ENCODE measurements at places on chromosomes 6 and 20.

GRCh38 chr6:43219814-43220213 lies 9.5 kb downstream of the DNPH1 start:
- no peak for DNase-seq

GRCh38 chr6:107458672-107459282 lies 587 bp downstream of the PDSS2 start:
- no peak for DNase-seq

DNA sequence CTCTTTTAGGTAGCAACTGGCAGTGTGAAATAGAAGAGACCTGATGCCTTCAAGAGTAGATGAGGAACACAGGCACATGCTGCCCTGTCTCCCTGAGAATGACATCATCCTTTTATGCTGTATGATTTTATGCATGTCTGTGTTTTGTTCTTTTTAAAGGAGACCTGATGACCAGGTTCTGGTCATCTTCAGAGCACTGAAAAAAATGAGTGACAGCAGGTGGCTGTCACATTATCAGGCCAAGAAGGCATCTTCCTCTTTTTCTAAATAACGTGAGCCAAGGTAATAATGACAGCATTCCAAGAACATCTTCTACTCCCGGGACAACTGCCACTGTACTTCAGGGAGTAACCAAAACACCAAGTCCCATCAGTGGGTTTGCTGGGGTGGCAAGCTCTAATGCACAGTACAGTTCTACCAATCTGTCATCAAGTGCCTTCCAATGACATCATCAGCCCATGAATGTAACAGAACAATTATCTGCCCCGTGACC lies 28.9 kb downstream of the CNKSR3 start:
- DNase-seq: no peak

DNA sequence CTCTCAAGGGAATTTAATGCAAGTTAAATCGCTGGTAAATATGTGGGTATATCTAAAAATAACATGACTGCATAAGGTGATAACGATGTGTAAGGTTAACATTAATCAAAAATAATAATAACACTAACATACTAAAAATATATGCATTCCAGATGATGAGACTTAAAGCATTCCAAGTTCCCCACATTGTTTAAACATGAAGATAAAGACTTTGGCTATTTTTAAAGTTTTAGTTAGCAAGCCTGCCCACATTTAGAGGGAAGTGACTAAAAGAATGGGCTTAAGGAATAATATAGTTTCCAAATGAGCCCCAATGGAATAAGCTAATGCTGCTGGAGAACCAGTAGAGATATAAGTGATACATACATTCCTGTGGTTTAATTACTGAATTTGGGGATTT lies 941.3 kb downstream of the TBC1D32 start:
- no peak for DNase-seq

- DNase-seq: no peak
These were observed 24.9 kb downstream of the NPEPL1 start for GRCh38 chr20:58717278-58718091.

- no peak for DNase-seq
These were observed 407.9 kb upstream of the MAN1A1 start for GRCh38 chr6:119757467-119757866.

DNA sequence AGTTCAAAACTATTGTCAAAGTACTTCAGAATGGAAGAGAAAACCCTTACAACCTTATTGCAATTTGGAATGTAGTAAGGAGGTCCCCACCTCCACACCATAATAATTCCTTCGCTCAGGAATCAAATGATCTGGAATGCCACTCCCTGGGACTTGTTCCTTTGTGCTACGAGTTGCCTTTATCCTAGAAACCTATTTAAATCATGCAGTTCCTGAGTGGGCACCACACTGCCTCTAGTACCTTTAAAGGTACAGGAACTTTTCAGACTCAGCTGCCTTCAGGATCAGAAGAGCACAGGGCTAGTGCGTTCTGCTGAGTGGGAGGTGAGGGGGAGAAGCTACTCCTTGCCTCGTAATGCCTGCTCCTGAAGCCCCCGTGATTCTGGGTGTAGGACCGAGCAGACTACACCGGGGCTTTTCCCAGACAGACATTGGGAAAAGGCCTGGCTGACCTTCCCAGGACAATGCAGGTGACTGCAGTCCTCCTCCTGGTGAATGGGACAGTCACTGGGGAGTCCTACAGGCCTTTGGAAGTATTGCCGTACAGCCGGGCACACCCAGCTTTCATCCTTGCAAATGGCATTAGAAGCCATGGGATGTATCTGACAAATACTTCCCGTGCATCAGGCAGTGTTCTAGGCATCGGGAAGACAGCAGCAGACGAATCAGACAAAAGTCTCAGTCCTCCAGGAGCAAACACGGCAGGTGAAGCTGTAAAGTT lies 11.8 kb upstream of the TUBB2B start:
- DNase-seq: no peak

- no peak for DNase-seq
These were observed 31.5 kb upstream of the FKBP1A start for GRCh38 chr20:1424336-1424735.

DNA sequence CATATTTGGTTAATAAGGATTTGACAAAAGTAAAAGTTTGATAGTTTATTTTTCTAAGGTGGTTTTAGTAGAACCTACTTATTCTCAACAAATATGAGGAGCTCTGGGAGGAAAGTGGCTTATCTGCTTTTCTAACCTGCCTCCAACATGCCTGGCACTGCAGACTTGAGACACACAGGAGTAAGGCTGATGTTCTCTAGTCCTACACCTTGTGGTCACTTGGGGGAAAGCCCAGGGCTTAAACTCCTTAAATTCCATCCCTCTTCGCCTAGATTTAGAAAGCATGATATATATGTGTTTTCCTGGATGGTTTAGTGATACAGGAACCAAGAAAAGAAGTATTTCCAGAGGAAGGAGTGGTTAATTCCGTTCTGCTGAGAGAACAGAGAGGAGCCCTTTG lies 39.9 kb upstream of the SAMD5 start:
- DNase-seq: no peak

DNA sequence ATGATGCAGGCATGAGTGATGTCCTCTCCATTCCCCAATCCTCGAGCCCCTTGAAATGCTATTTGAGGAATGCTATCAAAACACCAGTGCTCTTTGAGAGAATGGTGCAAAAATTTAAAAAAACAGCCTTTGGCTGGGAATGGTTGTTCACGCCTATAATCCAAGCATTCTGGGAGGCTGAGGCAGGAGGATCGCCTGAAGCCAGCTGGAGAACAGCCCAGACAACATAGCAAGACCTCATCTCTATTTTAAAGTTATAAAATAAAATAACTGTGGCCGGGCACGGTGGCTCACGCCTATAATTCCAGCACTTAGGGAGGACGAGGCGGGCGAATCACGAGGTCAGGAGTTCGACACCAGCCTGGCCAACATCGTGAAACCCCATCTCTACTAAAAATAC lies 4.2 kb upstream of the VARS1 start:
- DNase-seq: no peak

GRCh38 chr6:146359131-146359530 lies 184.5 kb upstream of the RAB32 start:
- no peak for DNase-seq

- DNase-seq: no peak
These were observed 1.3 kb upstream of the UTRN start for GRCh38 chr6:144283646-144284477.

DNA sequence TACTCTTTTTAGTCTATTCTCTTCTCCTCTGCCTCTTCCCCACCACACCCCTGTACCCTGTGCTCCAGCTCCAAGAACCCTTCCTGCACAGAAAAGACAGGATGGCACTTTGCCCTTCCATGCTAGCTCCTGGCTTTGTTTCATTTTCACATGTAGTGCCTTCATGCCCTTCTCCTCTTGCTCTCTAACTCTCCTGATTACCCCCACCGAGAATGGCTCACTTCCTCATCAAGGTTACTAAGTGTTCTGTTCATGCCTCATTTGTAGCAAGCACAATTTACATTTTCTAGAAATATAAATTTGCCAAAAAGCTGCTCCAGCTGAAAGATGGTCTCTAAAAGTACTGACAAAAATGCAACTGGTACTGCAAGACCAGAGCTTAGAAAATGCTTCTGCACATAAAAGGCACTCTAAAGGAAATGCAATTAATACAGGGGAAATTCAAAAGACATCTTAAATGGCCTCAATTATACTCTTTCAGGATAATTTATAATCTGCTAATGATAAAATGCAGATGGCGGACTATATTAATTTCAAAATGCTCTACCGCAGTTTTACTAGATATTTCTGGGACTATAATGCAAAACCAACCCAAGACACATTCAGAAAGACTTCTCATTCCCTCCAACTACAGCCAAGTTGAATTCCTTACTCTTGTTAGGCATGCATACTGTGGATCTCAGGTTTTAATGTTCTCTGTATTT lies 570.2 kb downstream of the PRKN start:
- DNase-seq: no peak

Data from stimulated activated CD8-positive, alpha-beta memory T cell treated with anti-CD3 and anti-CD28 coated beads, Interleukin-7, amount 100 ng/mL, for 1 hour (primary cell).